ENCODE measurements at places on chromosomes 5 and 9. TPM values are rescaled to one million over a fixed set of nuclear protein-coding genes. Genes with fewer than 3 reads are reported as not detected.

GRCh38 chr5:2908086-2908485, 156.6 kb upstream of the IRX2 start:
- no peak for DNase-seq

- no peak for DNase-seq
Observed at GRCh38 chr9:107739601-107740082, 250.1 kb upstream of the KLF4 start.

GRCh38 chr5:154505567-154505966, 27.5 kb upstream of the HAND1 start:
- DNase-seq: no peak

DNA sequence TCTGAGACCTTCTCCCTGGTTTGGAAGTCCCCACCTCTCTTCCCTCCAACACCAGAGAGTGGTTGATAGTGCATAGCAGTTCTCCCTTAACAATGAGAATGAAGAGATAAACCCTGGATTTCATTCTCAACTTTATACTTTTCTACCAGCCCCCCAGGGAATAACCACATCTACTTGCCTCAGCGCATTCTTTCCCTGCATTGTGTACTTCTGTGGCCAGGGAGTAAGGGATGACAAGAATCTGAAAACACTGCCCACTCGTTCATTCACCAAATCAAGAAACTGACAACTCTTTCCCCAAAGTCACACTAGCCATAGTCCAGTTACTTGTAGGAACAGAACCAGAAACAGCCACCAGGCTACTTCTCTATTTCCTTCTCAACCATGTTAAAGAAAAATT, 46.0 kb upstream of the SPIN1 start:
- no peak for DNase-seq

DNA sequence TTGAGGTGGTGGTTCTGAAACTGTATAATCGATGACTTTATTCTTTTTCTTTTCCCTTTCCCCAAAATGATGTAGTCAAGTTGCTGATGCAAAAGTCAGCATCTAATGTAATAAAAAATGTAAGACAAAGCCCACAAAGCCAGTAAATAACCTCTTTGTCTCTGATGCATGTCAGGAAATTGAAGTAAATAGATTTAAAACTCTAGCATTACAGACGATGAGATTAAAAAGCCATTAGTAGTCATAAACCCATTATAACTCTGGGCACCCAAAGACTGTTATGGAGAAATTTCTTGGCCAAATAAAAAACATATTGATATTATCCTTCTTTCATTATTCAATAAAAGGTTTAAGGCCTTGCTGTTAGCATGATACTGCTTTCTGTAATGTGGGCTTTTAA, 548.7 kb downstream of the TUSC1 start:
- DNase-seq: no peak

DNA sequence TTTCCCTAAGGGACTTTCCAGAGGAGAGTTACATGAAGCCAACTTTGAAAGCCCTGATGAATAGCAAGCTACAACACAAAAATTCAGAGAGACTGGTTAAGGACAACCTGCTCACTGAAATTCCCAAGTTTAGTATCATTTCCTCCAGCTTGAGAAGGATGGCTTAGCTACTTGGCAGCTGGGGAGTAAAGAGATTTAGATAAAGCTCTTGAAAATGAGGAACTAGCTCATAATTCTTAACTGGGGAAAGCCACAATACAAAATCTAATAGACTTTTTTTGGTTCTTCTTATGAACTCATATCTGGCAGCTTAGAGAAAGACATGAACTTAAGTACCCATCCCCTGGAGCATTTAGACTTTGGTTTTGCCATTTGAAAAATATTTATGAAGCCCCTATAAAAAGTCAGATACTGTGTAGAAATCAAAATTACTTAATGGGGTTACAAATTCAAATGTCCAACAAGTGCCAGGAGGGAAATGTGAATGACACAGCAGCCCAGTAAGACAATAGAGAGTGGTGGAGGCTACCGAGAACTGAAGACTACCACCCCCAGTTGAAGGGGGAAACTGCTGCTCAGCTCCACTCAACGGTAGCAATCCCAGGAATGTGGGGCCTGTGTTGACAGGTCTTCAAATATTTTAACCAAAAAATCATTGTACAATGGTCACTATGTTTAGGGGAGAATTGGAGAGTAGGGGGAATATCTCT, 79.4 kb upstream of the ADRB2 start:
- no peak for DNase-seq

GRCh38 chr5:112417931-112418658, 982 bp downstream of the EPB41L4A start:
- peak; percentile 16 for DNase-seq

DNA sequence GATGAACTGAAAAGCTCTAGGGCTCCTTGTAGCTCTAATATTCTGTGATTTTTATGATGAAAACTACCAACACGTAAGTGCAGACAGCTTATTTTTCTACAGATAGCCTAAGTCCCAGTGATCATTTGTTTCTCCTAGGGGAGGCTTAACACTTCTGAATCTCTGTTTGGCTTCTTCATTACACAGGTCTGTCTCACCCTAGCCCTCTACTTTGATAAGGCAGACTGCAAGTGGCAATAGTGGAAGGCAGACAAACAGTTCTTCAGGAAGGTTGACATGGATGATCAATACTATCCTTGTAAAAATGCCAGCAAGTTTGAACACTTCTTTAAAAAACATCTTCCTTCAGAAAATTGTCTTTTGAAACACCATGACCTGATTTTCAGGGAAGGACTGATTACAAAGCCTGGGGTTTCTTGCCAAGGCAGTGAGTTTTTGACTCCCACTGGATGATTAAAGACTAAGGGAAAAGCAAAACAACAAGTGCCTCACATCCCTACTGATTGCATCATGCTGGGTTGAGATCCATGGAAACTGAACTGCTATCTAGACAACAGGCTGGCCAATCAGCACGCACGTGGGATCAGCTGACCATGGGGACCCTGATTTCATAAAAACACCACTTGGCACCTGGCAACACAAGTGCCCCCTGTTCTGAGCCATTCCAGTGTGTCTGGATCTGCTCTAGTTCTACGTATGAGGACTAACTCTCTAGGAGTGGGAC, 212.2 kb downstream of the SMARCA2 start:
- no peak for DNase-seq

GRCh38 chr5:9082996-9083395, 462.9 kb downstream of the SEMA5A start:
- DNase-seq: no peak

DNA sequence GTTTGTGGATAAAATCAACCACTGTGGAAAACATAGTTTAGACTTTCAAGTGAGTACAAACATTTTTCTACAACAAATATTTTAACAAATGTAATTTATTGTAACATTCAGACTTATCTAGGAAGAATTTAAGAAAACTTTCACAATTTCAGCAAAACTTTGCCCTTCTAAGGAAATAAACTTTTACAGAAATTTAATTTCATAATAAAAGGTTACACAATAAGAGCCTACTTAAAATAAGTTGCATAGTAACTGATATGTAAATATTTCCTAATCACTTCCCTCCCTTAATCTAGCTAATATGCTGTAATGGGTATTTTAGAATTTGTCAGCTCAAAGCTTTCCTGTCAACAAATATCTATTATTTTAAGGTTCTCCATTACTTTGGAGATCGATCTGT, 1899.9 kb downstream of the MAT2B start:
- DNase-seq: no peak

DNA sequence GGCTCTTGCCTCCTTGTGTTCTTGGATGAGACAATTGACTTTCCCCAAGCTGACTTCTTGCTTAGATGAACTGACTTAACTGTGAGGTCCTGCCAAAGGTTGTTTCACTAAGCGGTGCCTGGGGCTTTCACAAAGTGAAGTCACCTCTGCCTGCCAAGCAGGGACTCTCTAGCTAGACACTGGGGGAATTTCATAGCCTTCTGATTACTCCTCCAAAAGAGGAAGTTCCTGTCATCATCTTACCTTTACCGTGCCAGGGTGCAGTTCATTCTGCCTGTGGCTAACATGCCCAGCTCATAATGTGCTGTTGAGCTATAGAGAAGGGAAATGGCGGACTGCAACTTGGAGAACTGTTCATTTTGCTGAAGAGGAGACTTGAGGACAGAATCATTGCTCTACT, 472.0 kb upstream of the WWC1 start:
- no peak for DNase-seq

GRCh38 chr5:106720367-106720766, 950.4 kb downstream of the EFNA5 start:
- no peak for DNase-seq

DNA sequence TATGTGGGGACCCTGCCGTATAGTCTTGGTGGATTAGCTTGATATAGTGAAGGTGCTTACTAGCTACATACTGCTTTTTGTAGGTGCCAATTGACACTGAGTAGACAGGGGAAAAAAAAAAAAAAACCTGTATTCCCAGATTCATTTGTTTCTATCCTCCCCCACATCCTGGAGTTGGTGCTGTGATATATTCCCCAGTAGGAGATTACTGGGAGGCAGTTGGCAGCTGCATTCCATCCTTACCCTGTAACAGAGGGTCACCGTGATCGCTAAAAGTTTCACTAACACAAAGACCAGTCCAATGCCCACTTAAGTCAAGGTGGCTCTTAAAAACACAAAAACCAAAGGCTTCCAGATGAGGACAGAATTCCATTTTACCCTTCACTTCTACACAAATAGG, 27.4 kb upstream of the TOMM5 start:
- DNase-seq: no peak

GRCh38 chr5:25119650-25120049, 474.9 kb upstream of the CDH10 start:
- DNase-seq: no peak

DNA sequence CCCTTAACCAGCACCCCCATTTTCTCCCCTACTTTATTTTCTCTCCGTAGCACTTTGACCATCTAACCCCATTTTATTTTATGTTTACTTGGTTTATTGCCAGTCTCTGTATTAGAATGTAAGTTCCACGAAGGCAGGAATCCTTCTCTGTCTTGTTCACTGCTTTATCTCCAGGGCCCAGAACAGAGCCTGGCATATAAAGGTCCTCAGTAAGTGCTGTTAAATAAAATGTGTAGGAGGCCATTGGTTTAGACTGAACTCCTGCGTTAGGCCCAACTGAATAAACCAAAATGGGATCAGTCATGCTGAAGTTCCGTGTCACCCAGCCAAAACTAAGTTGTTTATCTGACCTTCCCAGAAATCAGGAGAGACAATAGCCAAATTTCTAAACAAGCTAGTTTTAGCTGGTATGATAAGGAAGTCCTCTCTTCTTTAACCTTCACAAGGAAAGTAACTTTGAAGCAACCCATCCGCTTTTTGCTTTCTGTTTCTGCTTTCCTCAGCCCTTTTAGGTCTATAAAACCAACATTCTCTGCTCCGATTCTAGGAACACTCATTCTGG, 29.0 kb upstream of the CCNJL start:
- no peak for DNase-seq

DNA sequence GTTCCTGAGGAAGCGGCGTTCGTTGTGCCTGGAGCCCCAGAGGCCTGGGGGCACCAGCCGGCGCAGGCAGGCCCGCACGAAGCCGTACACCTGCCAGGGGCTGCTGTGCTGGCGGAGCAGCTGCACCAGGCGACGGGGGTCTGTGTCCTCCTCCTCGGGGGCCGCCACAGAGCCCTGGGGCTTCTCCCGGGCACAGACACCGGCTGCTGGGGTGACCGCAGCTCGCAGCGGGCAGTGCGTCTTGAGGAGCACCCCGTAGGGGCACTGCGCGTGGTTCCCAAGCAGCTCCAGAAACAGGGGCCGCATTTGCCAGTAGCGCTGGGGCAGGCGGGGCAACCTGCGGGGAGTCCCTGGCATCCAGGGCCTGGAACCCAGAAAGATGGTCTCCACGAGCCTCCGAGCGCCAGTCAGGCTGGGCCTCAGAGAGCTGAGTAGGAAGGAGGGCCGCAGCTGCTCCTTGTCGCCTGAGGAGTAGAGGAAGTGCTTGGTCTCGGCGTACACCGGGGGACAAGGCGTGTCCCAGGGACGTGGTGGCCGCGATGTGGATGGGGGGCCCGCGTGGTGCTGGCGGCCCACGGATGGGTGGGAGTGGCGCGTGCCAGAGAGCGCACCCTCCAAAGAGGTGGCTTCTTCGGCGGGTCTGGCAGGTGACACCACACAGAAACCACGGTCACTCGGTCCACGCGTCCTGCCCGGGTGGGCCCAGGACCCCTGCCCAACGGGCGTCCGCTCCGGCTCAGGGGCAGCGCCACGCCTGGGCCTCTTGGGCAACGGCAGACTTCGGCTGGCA, 1.3 kb downstream of the TERT start:
- no peak for DNase-seq

DNA sequence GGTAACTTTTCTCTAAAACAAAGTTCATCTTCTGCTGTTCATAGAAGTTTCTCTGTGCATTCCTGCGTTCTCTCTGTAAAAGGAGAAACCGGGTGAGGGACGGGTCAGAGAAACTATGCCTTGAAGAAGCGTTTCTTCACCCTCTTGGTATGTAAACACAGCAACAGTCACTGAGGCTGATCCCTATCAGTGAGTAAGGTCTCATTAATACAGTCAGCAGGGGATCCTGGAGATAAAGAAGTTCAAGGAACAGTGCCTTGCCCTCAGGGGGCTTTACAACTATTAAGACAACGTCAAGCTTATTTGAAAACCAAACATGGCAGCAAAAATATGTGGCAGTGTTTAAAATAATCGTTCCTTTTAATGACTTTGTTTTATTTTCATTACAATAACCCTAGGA, 202.9 kb upstream of the IL12B start:
- DNase-seq: no peak

DNA sequence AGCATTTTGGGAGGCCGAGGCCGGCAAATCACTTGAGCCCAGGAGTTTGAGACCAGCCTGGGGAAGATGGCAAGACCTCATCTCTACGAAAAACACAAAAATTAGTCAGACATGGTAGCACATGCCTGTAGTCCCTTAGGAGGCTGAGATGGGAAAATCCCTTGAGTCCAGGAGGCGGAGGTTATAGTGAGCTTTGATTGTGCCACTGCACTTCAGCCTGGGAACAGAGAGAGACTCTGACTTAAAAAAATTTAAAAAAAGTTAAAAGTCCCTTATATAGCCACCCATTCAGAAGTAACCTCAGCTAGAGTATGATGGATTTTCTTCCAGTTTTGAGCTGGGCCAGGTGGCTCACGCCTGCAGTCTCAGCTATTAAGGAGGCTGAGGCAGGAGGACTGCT, 72.4 kb downstream of the UGCG start:
- no peak for DNase-seq

STC2 gene
- 38.4 TPM for total RNA-seq

OR1J4 gene
- not detected for total RNA-seq

CYSRT1 gene
- 0.41 TPM for total RNA-seq

TMC1 gene
- 0.82 TPM for total RNA-seq

LEAP2 gene
- total RNA-seq: 0.76 TPM

OLFML2A gene
- total RNA-seq: 4.0 TPM

RMRP gene
- total RNA-seq: 2,917 TPM

C5orf34 gene
- 1.4 TPM for total RNA-seq

EXOC3 gene
- 35.6 TPM for total RNA-seq

ACOT12 gene
- total RNA-seq: not detected

SLCO6A1 gene
- not detected for total RNA-seq

TERT gene
- total RNA-seq: not detected

ADGRD2 gene
- total RNA-seq: not detected

ENTR1 gene
- total RNA-seq: 53.0 TPM

ACSL6 gene
- not detected for total RNA-seq

BRINP1 gene
- not detected for total RNA-seq

PAEP gene
- total RNA-seq: not detected

STPG3 gene
- total RNA-seq: not detected
